ENCODE measurements at places on chromosomes 3 and 15.

GRCh38 chr3:55406696-55407425 lies 80.2 kb downstream of the WNT5A start:
- no peak for DNase-seq

- no peak for DNase-seq
Measured at GRCh38 chr15:37093480-37094332, 6.6 kb downstream of the MEIS2 start.

DNA sequence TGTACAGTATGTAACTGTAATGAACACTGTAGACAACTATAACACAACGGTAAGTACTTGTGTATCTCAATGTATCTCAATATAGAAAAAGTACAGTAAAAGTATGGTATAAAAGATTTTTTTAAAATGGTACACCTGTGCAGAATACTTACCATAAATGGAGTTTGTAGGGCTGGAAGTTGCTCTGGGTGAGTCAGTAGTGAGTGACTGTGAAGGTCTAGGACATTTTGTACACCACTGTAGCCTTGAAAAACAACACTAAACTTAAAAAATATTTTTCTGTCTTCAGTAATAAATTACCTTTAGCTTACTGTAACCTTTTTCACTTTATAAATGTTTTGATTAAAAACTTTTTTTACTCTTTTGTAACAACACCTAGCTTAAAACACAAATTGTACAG lies 142.9 kb downstream of the ATG7 start:
- DNase-seq, result no peak

DNA sequence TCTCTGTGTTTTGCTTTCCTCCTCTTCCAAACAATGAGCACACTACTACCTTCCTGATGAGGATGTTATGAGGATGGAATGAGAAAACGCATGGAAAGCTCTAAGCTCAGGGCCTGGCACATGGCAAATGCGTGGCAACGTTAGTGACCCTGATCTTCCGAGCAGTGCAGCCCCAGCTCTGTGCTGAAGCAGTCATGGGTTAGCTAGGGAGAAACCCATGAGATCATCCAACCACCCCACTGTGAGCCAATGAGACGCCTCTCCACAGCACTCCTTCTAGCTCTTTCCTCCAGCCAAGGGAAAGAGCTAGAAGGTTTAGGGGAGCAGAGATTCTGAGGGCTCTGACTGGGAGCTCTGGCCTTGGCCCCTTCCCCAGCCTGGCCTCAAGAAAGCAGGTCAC lies 4.5 kb downstream of the CPN2 start:
- DNase-seq, result no peak

- DNase-seq, result no peak
Measured at GRCh38 chr3:45035441-45036301, 9.6 kb downstream of the CLEC3B start.

DNA sequence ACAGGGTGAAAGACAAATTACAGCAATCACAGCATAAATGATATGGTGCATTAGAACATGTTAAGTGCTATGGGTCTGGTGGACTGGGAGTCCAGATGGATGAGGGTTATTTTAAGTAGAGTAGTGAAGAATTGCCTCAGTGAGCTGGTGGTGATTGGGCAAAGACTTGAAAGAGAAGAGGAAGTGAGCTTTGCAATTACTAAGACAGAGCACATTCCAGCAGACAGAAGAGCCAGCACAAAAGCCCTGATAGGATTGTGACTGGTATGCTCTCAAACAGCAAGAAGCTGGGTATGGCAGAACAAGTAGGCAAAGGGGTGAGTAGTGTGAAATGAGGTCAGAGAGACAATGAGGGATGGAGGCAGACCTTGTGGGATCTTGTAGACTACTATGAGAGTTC lies 2.1 kb upstream of the ACKR4 start:
- DNase-seq, result no peak
